Epithelial cell of umbilical artery (primary cell): ENCODE measurements at places on chromosomes 7 and 10. TPM values are rescaled to one million over a fixed set of nuclear protein-coding genes. Genes with fewer than 3 reads are reported as not detected.

AGBL3 gene
- total RNA-seq: 0.97 and 1.2 TPM in 2 replicates

SEMA3A gene
- total RNA-seq: 4.5 and 88.9 TPM in 2 replicates

MSS51 gene
- total RNA-seq: 0.65 and 1.4 TPM in 2 replicates

DNAJC12 gene
- 2.9 and 4.2 TPM in 2 replicates for total RNA-seq

CYP3A7 gene
- not detected in 2 replicates for total RNA-seq

DMTF1 gene
- total RNA-seq: 42.2 and 62.3 TPM in 2 replicates

CNPY1 gene
- total RNA-seq: not detected in 2 replicates

ZC3HAV1 gene
- 27.9 and 55.2 TPM in 2 replicates for total RNA-seq

SEMA4G gene
- 0.30 and 0.65 TPM in 2 replicates for total RNA-seq

SMKR1 gene
- total RNA-seq: 0.46 TPM in 1 of 2 replicates, not detected in the other

PRF1 gene
- total RNA-seq: not detected in 2 replicates

GSTO2 gene
- total RNA-seq: 0.32 and 0.91 TPM in 2 replicates

ANKRD2 gene
- 0.97 and 2.1 TPM in 2 replicates for total RNA-seq

CPED1 gene
- total RNA-seq: under 0.01 and 23.9 TPM in 2 replicates

CYP26C1 gene
- total RNA-seq: 0.32 and 1.4 TPM in 2 replicates

GNAT3 gene
- not detected in 2 replicates for total RNA-seq

NXPH1 gene
- not detected in 2 replicates for total RNA-seq

MALRD1 gene
- total RNA-seq: under 0.01 TPM in 1 of 2 replicates, not detected in the other

TRIM74 gene
- total RNA-seq: 0.32 TPM in 1 of 2 replicates, not detected in the other

TRIM4 gene
- 15.6 and 16.3 TPM in 2 replicates for total RNA-seq

CCDC146 gene
- 0.46 and 0.97 TPM in 2 replicates for total RNA-seq

IDI2 gene
- total RNA-seq: not detected in 2 replicates

CPVL gene
- total RNA-seq: not detected in 2 replicates

CXCL12 gene
- total RNA-seq: under 0.01 and 0.46 TPM in 2 replicates

GPNMB gene
- total RNA-seq: 0.32 and 1.7 TPM in 2 replicates

ADAM22 gene
- 0.32 and 0.76 TPM in 2 replicates for total RNA-seq

VAX1 gene
- total RNA-seq: not detected in 2 replicates

VPS37D gene
- 2.9 and 4.2 TPM in 2 replicates for total RNA-seq

FHIP2A gene
- total RNA-seq: 16.9 and 19.0 TPM in 2 replicates

OPN4 gene
- total RNA-seq: not detected in 2 replicates

PURB gene
- total RNA-seq: 16.3 and 17.5 TPM in 2 replicates

ACTL6B gene
- not detected in 2 replicates for total RNA-seq

STEAP4 gene
- total RNA-seq: not detected in 2 replicates

VWC2 gene
- total RNA-seq: not detected in 2 replicates

XRCC2 gene
- 4.4 and 4.5 TPM in 2 replicates for total RNA-seq

TMEM196 gene
- total RNA-seq: not detected in 2 replicates

TACC2 gene
- 3.8 and 4.9 TPM in 2 replicates for total RNA-seq

SPDYE9 gene
- total RNA-seq: not detected in 2 replicates

RBP3 gene
- total RNA-seq: not detected in 2 replicates

GJC3 gene
- 0.30 TPM in 1 of 2 replicates, not detected in the other for total RNA-seq

GIMAP4 gene
- total RNA-seq: 332 and 504 TPM in 2 replicates

ZNF467 gene
- total RNA-seq: 1.8 and 2.6 TPM in 2 replicates

NPFFR1 gene
- total RNA-seq: not detected in 2 replicates

RET gene
- not detected in 2 replicates for total RNA-seq

MEIG1 gene
- 0.61 TPM in 1 of 2 replicates, not detected in the other for total RNA-seq

CAMK1D gene
- 0.32 and 0.76 TPM in 2 replicates for total RNA-seq

AKR1E2 gene
- total RNA-seq: 18.8 and 26.1 TPM in 2 replicates

CYP3A4 gene
- not detected in 2 replicates for total RNA-seq

SPDYE16 gene
- not detected in 2 replicates for total RNA-seq

NUTM2B gene
- under 0.01 and 0.15 TPM in 2 replicates for total RNA-seq
